ENCODE measurements at places on chromosomes 5 and 9.

DNA sequence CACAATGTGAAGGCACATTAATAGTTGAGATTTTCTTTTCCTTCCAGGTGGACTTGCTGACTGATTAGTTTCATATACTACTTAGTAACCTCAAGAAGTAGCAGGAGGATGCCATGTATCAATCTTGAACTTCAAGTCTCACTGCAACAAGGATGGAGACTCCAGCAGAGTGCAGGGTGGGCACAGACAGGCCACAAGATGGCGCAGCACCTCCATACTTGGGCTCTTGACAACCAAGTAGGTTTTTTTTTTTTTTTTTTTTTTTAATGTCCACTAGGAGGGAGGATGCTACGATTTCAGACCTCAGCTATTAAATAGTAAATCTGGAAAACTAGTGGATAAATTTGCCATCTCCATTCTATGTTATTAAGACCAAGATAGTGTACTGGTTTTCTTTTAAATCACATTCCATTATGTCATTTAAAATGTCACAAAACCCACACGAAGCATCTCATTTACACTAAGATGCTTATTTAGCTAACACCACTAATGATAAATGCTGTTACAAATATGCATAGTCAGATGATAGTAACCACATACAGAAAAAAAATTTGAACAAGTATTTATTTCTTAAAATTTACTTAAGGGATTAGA is 58.6 kb downstream of the IL6ST start:
- peak; percentile 85 for DNase-seq

GRCh38 chr9:27351438-27351837 is 54.5 kb upstream of the EQTN start:
- DNase-seq: no peak

DNA sequence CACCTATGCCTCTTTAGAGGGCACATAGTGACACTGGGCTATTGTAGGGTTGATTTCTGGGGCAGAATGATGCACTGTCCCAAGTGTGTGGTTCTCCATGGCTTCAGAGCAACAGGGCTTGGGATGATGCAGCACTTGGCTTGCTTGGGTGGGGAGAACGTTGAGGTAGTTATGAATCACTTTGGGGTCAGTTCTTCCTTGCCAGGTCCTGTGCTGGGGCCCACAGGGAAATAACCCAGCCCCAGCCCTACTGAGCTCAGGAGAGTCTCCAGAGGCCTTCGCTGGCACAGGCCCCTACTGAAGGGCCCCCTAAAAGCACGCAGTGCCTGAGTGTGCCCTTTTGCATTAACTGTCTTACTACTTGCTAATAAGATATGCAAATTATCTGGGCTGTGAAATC is 24.2 kb downstream of the JADE2 start:
- no peak for DNase-seq

GRCh38 chr5:157600252-157600651 is 24.7 kb upstream of the ADAM19 start:
- DNase-seq: no peak

- DNase-seq: peak; percentile 1
Observed at GRCh38 chr5:170534177-170534576, 30.4 kb downstream of the KCNIP1 start.

GRCh38 chr5:55162666-55163065 is 2.7 kb downstream of the GPX8 start:
- no peak for DNase-seq

DNA sequence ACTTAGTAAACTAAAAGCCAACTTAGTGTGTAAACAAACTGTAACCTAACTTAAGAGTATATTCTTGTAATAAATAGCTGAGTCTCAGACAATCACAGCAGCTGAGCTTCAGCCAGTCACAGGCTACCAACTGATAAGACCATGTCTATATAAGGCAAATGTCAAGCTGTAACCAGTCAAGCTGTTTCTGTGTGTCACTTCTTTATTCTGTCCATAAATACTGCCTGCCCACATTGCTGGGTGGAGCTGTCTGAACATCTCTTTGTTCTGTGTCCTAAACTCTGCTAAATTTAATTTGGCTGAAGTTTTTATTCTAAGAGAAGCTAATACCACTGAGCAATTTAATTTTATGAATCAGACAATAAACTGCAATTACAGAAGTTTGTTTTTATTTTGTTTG is 412.1 kb upstream of the CDH10 start:
- DNase-seq: no peak

DNA sequence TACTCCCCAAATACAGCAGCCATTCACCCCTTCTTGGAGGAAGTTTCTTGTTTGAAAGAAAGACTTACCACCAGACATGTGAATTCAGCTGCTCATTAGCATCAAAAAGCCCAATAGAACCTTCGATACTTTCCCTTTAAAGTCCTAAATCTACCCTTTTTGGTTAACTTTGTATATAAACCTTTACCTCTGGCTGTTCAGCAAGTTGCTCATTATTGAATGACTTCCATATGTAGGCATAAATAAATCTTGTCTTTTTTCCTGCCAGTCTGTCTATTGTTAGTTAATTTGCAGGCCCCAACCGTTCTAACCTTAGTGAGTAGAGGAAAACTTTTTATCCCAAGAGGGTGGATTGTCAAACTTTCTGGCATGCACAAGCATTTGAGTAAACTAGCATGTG is 27.9 kb upstream of the FBXL17 start:
- no peak for DNase-seq

DNA sequence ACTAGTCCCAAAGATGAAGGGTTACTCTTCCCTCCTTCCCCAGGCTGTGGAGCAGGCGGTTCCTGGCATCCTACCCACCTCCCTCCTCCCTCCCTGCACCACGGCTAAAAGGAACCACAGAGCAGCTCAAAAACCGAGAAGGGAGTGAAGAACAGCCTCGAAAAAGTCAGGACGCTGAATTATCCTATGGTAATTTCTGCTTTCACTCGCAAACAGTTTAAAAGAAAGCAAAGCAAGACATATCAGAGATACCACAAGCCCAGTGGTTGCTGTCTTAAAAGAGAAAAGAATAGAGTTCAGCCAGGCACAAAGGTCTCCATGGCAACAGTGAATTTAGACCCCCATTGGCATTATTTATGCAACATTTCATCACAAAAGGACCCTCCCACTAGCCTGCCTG is 315.4 kb downstream of the CTNND2 start:
- peak; percentile 27 for DNase-seq

GRCh38 chr5:36156619-36157018 is 4.7 kb downstream of the SKP2 start:
- no peak for DNase-seq

- DNase-seq: no peak
Observed at GRCh38 chr5:57010786-57011185, 58.9 kb upstream of the MIER3 start.

GRCh38 chr9:13550519-13550918 is 271.0 kb upstream of the MPDZ start:
- DNase-seq: no peak

- no peak for DNase-seq
Observed at GRCh38 chr5:73176250-73176649, 3.3 kb downstream of the TMEM174 start.

- DNase-seq: peak; percentile 52
Observed at GRCh38 chr5:64595031-64595855, 89.4 kb downstream of the RGS7BP start.

DNA sequence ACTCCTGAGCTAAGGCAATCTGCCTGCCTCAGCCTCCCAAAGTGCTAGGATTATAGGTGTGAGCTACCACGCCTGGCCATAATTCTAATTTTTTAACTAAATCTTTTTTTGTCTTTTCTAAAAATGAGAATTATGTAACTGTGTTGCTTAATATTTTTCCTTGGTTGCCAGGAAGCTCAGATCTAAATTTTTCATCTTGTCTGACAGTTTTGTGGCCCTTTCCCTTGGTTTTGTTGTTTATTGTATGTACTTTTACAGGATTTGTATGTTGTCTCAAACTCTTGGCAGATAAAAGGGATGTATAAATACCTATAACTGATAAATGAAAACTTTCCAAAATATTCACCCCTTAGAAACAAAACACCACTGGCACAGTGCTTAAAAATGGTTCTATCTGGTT is 88.2 kb upstream of the KLF9 start:
- no peak for DNase-seq

- peak; percentile 70 for DNase-seq
Observed at GRCh38 chr9:27368316-27368985, 71.5 kb upstream of the EQTN start.

- peak; percentile 77 for DNase-seq
Observed at GRCh38 chr5:41793141-41793770, 77.0 kb downstream of the OXCT1 start.

GRCh38 chr9:121189660-121190059 is 12.0 kb downstream of the RAB14 start:
- DNase-seq: no peak

DNA sequence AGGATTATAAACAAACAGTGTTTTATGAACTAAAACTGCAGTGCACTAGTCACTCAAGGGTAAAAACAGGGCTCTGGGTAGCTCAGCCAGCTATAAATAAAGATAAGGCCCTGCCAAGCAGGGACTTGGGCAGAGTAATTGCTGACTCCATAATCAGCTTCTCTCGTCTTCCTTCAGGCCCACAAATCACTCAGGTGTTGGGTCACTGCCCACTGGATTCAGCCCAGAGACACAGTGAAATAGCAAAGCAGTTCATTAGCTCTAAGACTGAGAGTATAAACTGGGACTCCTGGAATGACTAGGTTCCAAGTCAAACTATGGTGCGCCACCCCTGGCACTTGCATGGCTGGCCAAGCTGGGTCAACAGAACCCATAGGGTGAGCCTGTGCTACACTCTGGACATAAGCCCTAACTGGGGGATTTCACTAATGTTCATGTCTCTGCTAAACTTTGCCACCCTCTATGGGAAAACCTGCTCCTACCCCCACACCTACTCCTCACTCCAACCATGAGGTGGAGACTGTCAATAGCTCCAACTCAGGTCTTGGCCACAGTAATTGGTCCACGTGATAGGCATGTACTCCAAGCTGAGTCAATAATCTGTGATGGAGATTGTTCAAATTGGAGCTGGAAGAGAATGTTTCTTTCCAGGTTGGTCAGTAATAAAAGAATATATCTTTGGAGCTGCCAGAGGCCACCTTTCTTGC is 158.5 kb downstream of the SLIT3 start:
- DNase-seq: peak; percentile 54

DNA sequence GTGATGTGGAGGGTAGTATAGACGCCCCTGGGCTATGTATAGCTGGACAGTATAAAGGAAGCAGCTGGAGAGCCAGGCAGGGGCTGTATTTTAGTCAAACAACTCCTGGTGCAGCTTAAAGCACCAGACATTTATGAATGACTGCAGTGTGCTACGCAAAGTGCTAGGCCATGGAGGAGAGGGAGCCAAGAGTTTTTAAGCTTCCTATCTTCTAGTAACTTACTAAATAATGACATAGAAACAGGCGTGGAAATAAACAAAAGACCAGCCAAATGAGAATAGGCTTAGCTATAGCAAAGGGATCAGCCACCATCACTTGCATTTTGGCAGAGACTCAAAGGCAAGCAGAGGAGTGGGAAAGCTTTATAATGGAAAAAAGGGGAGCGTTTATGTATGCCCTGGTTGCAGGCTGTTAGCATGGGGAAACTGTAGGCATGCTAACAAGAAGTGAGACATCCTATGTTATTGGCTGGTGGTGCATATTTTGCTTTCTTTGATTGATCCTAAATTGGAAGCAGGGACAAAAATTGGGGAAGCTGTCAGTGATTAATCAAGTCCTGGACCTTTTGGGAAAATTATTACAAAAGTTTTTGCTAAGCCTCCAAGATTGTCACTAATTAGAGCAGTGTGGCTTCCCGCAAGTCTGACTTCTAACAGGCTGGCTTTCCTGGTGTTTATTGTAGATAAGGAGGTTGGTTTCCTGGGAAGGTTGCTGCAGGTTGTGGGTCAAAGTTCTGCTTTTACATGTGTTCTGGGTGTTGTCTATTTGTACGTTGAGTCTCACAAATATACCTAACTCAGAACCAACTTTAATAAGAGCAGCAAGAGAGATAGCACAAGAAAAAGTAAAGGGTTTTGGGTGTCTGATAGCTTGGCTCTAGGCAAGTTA is 46.6 kb downstream of the RAB3C start:
- no peak for DNase-seq

DNA sequence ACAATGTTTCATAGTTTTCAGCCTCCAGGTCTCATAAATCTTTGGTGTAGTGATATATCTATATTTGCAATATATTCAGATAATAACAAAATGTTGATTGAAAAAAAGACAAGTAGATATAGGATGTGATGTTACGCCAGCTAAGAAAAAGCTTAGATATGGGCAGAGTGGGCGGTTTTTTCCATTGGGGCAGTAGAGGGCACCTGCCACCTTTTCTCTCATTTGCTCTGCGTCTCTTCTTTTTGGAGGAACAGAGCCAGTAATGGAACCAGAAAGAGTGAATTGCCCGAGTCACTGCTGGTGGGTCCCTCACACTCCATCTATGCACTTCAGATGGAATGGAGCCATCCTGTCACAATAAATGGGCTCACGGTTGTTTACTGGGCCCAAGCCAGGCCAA is 62.1 kb upstream of the FANCC start:
- DNase-seq: no peak

DNA sequence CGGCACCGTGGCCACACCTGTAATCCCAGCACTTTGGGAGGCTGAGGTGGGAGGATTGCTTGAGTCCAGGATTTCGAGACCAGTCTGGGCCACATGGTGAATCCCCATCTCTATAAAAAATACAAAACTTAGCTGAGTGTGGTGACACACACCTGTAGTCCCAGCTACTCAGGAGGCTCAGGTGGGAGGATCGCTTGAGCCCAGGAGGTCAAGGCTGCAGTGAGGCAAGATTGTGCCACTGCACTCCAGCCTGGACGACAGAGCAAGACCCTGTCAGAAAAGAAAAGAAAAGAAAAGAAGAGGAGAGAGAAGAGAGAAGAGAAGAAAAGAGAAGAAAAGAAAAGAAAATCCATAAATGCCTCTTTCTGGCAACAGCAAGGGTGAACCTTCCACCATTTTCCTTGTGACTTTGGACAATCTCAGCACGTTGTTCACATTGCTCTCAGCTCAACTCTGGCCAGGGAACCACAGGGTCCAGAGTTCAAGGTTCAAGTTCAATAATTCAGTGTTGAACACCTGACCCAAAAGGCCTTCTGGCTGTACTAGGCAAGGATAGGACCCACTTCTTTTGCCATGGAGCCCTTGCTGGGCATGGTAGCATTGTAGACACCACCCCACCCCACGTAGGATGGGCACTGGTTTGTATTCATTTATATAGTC is 14.6 kb upstream of the DUSP1 start:
- no peak for DNase-seq

DNA sequence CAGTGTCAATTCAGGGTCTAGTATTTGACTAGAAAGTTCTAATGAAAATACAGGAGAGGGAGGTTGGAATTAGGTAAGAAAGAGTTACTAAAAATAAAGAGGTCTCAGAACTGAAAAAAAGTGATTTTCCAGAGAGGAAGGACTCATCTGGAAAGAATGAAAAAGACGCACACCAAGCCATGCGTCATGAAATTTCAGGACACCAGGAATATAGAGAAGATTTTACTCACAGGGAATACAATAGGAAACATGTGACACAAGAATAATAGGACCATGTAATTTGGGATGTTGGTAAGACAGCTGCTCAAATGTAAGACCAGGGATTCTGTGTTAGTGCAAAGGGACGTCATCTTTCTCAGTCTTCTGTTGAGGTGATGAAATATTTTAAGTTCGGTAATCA is 224.7 kb downstream of the GDNF start:
- no peak for DNase-seq

Data from right hindlimb (tissue), 1 donor.